ENCODE measurements at places on chromosomes 1 and 21.

DNA sequence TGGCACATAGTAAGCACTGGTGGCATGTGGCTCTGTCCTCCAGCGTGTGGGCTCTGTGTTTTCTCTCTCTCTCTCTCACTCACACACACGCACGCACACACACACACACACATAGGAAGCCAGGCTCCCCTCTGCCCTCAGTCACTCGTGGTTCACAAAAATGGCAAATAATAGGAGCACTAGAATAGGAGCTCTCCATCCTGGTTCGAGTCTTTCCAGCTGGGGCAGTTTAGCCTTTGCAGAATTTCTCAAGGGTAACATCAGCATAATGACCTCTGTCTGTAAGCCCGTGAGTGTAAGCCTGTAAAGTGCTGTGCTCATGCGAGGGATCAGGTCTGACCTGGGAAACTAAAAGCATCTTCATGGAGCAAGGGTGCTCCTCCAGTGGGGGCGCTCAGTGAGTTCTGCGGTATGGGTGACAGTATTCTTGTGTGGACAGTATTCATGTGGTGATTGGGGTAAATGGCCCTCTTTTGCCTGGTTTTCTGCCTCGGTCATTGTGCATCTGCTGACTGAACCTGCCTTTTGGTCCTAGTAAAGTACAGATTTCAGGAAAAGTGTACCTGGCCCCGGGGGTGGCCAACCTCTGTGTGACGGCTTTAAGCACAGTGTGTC lies 842 bp upstream of the ZC3H12A start:
- DNase-seq: no peak

- no peak for DNase-seq
Measured at GRCh38 chr1:202280595-202280994, 61.1 kb downstream of the UBE2T start.

DNA sequence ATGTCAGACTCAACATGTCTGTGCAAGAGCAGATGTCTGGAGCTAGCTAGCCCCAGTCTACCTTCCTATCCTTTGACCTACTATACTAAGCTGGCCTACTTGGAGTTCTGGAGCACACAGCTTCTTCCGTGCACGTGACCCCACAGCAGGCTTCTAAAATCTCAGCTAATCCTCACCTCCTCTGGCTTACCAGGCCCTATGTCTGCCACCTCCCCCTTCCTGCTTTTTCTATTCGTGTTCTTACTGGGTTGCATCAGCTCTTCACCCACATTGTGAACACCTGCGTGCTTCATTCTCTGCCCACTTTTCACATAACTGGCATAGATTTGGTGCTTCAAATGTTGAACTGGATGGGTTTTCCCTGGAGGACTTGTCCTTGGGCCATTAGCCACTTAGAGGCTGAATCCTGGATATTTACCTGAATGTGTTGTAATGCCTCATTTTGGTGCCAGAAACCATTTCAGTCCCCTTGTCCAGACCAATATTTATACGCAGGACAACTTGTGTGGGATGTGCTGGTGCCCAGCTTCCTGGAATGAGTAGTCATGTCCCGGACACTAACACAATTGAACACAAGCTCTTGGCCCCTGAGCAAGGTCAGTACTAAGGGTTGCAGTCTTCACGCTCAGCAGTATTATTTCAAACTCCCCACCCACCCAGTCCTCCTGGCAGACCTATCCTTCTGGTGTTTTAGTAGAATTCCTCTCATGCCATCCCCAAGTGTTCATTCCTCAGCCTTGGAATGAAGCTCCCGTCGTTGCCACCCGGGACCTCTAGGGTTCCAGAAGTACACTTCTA lies 24.0 kb downstream of the TENT5C start:
- no peak for DNase-seq

GRCh38 chr1:208962867-208963266 lies 620.6 kb upstream of the CAMK1G start:
- no peak for DNase-seq

- no peak for DNase-seq
Measured at GRCh38 chr1:229027158-229027557, 243.8 kb upstream of the RAB4A start.

DNA sequence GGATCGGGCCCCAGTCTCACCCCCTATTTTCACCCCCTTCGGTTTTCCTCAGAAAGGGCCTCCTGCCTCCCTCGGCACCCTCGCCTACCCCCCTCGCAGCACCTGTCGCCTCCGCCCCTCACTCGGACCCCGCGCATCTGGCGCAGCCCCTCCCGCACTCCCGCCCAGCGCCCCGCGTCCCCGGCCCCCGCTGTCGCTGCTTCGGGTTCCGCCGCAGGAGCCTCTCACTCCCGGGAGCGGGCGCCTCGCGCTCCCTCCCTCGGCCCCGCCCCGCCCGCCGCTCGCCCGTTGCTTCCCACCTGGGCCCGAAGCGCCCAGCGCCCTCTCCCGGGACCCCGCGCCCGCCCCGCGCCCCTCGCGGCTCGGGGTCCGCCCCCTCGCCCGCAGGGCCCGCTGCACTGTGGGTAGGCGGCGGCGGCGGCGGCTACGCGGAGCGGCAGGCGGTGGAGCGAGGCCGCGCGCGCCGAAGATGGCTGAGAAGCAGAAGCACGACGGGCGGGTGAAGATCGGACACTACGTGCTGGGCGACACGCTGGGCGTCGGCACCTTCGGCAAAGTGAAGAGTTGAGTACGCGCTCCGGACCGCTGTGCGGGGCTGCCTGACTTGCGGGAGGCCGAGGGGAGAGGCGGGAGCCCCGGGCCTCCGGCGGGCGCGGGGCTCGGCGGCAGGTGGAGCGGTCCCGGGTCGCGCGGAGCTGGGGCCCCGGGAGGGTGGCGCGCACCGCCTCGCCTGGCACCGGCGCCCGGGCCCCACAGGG lies at the start of gene PRKAA2:
Gene PRKAA2 (plus strand): TSS at position 396 of the 758 bp plus-strand sequence. CDS start 74 bp downstream, at position 470.
- no peak for DNase-seq

GRCh38 chr1:17184161-17184665 lies 20.7 kb upstream of the PADI1 start:
- DNase-seq: no peak

GRCh38 chr1:226717256-226717909 lies 21.7 kb downstream of the ITPKB start:
- DNase-seq: no peak

- no peak for DNase-seq
Measured at GRCh38 chr1:224502459-224503160, 68.0 kb upstream of the WDR26 start.

DNA sequence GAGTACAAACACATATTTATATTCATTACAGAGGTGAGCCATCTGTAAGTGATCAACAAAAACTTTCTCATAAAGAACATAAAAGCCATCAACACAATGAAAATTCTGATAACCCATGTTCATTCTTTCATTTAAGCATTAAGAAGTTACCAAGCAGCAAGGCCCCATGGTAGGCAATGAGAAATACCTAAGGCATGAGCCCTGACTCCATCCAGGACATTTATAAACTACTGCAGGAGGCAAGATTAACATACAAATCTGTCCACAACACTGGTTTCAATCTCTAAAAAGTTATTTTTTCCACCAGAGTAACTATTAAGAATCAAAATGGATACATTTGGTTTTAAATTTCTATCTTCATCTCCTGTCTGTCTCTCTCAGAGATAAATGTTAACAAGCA lies 76.1 kb downstream of the SIPA1L2 start:
- no peak for DNase-seq

GRCh38 chr1:238985312-238985711 lies 401.1 kb upstream of the CHRM3 start:
- no peak for DNase-seq

DNA sequence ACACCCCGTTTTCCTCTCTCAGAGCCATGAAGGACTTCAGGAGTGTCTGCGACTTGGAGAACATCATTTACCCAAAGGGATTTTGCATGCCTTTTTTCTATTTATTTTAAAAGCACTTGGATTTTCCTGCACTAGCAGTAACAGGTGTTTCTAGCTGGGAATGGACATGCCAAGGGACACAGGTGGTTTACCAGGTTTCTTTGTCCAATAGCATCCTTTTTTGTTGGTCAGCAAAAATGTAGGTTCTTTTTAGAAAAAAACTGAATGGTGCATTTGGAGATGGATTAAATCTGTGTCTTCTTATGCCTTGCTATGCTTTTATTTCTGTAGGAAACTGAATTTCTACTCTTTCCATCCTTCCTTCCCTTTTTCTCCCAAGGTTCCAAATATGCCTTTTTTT lies 132.8 kb upstream of the COL6A1 start:
- DNase-seq: no peak
